DMS79 (cell line): ENCODE measurements at places on chromosomes 1 and 21.

DNA sequence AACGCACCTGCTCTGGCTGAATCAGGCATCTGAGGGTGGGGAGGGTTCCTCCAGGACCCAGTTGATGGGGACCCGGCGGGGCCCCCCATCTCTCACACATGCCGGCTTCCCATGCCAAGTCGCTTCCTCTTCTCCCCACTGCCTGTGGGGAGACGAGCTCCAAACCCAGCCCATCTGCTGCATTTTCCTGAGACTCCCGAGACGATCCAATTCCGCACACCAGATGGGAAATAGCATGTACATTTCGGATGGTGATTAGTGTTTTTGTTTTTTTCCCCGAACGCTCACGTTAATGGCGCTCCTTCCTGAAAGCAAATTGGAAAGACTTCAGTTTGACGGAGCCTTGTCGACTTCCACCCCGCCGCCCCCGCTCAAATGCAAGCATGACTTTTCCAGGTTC is 13.2 kb upstream of the GRIK3 start:
- no peak for DNase-seq

GRCh38 chr1:226009650-226010044 is 10.5 kb upstream of the SDE2 start:
- no peak for DNase-seq

DNA sequence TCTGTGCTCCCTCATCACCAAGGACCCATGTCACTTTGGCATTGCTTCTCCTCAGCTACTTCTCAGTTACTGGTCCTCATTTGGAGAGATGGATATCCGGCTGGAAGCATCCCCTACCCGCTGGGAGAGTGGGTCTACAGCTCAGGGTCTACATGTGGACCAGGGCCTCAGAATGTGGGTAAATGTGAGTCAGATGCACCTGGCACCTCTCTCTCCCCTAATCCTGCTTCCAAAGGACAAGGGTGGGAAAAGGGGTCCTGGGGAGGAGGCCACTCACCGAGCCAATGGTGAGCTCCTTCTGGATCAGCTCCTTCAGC is 908 bp downstream of the S100A6 start:
- DNase-seq, result no peak

GRCh38 chr1:110259770-110260169 is 49.7 kb downstream of the KCNC4 start:
- DNase-seq, result no peak

DNA sequence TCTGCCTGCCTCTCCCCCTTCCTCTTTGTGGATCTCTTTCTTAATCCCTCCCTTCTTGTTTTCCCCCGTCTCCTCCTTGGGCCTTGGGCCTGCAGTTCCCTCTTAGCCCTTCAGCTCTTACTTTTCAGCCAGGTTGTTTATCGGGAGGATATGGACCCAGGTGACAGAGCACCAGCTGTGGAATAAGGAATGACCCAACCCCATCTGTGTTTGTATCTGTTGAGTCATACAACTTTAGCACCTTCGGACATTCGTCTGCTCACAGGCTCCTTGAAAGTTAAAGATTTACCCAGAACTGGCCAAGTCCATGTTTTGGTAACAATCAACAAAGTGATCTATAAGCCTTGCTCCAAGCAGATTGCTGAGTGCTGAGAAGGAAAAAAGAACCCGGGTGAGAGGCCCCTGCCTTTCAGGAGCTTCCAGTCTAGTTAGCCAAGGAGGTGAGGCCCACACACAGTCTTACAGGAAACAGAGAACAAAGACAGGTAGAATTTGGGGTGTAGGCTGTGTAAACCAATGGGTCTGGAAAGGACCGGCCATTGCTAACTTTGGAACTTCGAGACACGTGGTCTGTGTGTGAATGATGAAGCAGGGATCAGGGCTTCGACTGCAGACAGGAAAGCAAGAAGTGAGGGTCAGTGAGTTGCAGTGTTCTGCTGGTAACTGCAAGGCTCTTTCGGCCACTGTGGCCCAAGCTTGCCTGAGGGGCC is 66.7 kb upstream of the F3 start:
- no peak for DNase-seq

DNA sequence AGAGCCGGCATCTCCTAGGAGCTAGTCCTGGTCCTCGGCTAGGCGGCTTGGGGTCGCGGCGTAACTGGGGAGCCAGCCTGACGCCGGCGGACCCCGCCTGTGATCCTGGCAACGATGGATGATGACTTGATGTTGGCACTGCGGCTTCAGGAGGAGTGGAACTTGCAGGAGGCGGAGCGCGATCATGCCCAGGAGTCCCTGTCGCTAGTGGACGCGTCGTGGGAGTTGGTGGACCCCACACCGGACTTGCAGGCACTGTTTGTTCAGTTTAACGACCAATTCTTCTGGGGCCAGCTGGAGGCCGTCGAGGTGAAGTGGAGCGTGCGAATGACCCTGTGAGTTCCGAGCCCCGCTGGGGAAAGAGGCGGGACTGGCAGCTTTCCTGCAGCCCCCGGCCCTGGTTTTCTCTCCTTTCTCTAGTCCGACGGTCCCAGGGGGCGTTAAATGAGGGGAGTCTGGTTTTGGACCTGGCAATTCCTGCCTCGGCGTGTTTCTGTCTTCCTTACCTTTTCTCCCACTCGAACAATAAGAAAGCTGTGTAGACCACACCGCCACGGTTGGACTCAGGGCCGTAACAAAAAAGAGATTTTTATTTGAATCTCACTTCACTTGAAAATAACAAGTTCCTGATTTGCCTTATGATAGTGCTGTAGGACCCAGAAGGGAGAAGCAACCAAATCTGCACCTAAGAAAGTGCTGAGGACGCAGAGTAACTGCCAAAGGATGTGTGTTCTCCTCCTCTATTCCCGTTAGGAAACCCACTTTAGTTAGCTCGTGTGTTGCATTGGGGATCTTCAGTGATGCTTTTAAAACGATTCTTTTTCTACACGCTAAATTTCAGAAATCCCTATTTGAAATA is at the start of gene SPRTN:
Gene SPRTN, plus strand, starts transcription at position 24 of the 859 bp plus-strand sequence. Its CDS starts 91 bp downstream, at position 115.
- no peak for DNase-seq

- no peak for DNase-seq
These were observed 60.6 kb downstream of the PTPRC start for GRCh38 chr1:198699167-198700015.

DNA sequence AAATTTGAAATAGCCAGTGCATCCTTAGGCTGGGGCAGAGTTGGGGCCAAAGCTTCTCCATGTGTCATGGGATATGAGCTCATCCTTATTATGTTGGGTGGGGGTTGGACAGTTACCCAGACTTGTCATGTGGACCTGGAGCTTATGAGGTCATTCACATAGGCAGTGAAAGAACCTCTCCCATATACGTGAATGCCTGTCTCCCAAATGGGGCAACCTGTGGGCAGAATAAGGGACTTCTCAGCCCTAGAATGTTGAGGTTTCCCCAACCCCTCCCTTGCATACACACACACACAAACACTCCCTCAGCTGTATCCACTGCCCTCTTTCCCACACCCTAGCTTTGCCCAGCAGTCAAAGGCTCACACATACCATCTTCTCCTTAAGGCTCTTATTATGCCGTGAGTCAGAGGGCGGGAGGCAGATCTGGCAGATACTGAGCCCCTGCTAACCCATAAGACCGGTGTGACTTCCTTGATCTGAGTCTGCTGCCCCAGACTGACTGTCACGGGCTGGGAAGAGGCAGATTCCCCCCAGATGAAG is 2.3 kb upstream of the IVL start:
- no peak for DNase-seq

DNA sequence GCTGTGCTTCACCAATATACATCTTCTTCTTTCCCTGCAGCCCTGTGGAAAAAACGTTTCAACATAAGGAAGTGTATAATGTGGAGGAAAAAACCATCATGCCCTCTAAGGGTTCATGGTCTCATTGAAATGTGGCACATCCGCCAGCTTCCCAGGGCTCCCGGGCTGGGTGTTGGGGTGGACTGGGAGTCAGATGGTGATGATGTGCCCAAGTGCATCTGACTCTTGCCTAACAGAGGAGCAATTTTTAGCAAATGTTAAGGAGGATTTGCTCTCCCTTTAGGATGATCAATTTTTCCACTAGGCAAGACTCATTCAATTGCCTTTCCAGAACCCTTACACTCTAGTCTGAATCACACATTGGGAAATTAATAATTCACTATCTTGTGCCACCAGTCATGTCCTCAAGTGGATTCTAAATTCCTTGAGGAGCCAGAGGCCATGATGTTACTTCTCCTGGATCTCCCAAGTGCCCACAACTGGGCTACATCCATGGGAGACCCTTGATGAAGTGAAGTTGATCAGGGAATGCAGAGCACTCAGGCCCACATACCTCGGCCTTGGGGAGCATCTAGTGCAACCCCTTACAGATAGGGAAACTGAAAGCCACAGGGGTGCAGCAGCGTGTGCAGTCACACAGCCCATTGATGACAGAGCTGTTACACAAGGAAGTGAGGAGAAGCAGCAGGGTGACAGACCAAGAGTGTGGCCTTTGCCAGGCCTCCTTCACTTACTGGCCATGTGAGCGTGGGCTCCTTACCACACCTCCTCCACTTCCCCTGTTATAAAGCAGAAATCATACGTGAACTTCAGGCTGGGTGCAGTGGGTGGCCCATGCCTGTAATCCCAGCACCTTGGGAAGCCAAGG is 100.0 kb upstream of the SLC44A3 start:
- no peak for DNase-seq

- peak; percentile 39 for DNase-seq
These were observed 78.3 kb downstream of the ATP1B1 start for GRCh38 chr1:169184812-169185211.

GRCh38 chr1:167791281-167792187 is 69.8 kb downstream of the MPZL1 start:
- DNase-seq, result no peak
